8988T (cell line): ENCODE measurements at places on chromosomes 2 and 18.
A peak's percentile ranks its signal among the peaks of the same experiment; 100 is the strongest.

- no peak for DNase-seq
Measured at GRCh38 chr18:79963658-79964329, 649 bp upstream of the HSBP1L1 start.

- DNase-seq = no peak
Measured at GRCh38 chr2:217735034-217735433, 267.8 kb downstream of the TNS1 start.

DNA sequence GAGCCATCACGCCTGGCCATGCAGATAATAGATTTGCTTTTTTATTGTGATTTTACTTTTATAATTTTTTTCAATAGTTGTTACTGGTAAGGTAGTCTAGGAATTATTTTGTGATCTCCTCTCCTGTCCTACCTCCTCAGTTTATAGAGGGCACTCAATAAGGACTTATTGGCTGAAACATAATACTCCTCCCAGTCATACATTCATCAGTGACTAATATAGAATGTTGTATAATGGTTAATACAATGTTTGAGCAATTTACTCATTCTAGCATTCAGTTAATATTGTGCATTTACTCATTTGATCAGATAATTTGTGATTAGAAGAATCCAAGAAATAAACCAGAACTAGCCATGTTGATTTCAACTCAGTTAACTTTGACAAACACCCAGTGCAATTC lies 25.8 kb upstream of the PPP3R1 start:
- no peak for DNase-seq

DNA sequence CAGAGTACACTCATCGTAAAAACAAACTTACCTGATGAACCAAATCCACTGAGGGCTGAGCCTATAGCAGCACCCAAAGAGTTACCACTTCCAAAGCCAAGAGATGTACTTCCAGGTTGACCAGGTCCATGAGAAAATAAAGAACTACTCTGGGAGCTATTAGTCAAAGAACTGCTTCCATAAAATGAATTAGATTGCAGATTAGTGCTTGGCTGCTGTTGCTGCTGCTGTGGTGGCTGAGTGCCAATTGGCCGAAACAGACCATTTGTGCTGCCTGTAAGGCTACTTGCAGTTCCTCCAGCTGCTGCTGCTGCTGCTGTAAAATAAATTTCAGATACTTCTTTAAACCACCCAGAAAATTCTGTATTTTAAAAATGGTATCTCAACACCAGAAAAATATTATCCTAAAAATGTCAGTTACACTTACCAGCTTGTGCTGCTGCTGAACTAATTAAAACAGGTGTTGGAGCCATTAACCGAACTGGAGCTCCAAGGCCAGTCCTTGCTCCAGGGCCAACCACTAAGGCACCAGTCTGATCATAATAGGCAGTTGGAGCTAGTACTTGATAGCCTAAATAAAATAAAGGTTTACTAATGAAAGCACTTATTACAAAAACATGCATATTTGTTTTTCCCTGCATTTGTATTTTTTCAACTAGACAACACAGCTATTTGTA lies 58.1 kb upstream of the SDC1 start:
- DNase-seq = no peak

GRCh38 chr2:198127627-198128026 lies 323.2 kb downstream of the PLCL1 start:
- DNase-seq = peak; percentile 7

DNA sequence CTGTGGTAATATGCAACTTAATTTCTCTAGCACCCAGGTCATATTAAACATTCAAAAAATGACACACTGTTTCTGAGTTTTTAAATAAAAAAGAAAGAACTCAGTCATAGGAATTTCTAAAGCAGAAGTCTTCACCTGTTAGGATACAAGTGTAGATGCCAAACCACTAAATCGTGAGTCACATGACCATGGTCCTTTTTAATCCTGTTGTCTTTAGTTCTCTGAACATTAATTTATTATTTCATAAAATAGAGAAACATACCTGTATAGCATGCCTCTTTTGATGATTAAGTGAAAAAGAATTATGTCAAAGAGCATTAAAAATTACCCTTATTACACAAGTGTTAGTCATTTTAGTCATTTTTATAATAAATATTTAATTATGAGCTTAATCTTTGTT lies 398.8 kb downstream of the CCDC85A start:
- DNase-seq = no peak

DNA sequence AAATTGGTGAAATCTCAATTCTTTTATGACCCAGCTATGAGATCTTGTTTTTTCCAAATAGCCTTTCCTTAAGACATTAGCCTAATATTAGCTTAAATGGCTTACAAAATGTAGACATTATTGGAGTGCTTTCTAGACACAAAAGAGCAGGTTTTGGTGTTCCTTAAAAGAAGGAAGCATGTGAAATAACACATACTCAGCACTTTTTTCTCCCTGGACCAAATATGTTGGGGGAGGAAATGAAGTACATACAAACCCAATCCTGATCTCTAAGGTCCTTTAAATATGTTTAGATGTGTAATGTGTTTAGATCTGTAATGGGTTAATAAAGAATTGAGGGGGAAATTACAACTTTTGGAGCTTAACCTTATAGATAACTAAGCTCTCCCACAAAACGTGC lies 3.4 kb upstream of the ZDBF2 start:
- no peak for DNase-seq

- DNase-seq = peak; percentile 82
Measured at GRCh38 chr2:121095257-121096080, 189.5 kb downstream of the TFCP2L1 start.

GRCh38 chr2:118421648-118422047 lies 333.4 kb downstream of the INSIG2 start:
- DNase-seq = no peak

DNA sequence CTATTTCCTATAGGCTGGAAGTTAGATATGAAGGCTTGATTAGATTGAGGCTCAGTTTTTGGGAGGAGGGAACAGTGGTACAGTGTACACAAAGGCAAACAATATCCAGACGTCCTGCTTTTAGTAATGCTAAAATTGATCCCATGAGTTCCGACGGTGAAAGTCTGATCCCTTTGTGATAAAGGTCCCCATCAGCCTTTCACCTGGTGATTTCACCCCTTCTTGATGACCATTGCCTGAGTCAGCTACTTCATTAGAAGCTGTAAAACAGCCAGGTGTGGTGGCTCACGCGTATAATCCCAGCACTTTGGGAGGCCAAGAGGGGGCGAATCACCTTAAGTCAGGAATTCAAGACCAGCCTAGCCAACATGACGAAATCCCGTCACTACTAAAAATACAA lies 29.7 kb downstream of the TWSG1 start:
- DNase-seq = no peak

GRCh38 chr2:28955467-28955866 lies 25.6 kb upstream of the TOGARAM2 start:
- DNase-seq = no peak

DNA sequence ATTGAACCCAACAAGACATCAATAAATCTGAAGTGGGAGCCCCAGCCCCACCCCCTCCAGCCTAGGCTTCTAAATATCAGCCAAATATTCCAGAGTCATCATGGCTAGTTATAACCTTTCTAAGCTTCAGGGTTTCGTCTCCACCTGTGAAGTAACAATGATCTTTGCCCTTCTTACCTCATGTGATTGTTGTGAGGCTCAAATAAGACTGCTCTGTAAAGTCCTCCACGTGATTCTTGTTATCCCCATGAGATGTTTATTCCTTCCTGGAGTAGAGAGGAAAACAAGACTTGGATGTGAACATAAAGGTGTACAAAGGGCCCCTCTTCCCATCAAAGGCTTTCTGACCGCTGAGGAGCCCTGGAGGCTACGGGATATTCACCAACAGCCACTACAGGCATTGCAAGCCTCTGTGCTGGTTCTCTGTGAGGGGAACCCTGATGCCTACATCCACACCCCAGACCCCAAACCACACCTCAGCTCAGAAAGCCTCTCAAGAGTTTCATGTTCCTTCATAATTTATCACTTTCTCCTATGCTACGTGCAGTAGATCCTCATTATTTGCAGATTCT lies 20.1 kb upstream of the REEP1 start:
- DNase-seq = no peak

DNA sequence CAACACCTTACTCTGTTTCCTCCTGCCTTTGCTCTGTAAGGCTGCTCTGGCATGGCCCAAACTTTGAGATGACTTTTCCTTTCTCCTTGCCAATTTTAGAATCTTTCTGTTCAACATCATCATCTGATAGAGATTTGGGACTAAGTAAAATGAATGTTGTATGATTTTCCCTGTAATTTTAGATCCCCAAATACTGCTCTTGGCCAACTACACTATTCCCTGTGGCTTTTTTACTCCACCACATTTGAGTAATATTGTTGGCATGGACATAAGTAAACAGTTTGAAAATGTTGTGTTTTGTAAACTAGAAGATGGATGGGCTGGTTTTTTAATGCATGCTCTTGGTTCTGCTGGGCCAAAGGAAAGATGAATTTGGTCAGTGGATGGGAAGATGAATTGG lies 12.1 kb downstream of the LTBP1 start:
- DNase-seq = no peak

DNA sequence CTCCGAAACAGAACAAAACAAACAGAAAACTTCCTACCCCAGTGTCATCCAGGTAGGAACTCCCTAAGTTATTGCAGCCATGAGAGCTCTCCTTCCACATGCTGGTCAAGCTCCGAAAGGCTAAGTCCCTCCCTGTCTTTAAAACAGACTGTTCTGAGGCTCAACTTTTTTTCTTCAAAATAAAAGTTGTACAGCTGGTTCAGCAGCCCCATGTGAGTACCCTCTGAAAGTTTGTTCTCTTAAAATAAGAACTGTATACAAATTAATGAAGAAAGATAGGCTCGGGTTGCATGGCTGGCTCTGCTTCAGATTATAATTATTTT lies at the start of gene PDE1A:
Gene PDE1A (minus strand): TSS at position 119 of the 323 bp plus-strand sequence.
- no peak for DNase-seq

GRCh38 chr2:20356042-20356441 lies 5.4 kb upstream of the PUM2 start:
- no peak for DNase-seq

DNA sequence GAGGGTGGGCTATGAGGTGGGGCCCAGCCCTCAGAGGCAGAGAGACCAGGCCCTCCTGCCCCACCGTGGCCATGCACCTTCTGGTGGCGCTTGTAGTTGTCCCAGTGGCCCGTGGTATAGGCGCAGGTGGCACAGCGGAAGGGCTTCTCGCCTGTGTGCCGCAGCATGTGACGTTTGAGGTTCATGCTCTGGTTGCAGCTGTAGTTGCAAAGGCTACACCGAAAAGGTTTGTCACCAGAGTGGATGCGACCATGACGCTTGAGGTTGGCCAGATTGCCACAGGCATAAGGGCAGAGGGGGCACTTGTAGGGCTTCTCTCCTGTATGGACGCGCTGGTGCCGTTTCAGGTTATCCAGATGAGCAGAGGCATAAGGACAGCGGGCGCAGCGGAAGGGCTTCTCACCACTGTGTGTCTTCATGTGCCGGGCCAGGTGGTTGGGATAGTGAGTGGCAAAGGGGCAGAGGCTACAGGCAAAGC lies 2.9 kb downstream of the ZNF513 start:
- DNase-seq = no peak

- no peak for DNase-seq
Measured at GRCh38 chr2:241649404-241649803, 11.9 kb downstream of the ATG4B start.
